Fibroblast of pulmonary artery (primary cell): ENCODE measurements at places on chromosomes 4 and X.

DNA sequence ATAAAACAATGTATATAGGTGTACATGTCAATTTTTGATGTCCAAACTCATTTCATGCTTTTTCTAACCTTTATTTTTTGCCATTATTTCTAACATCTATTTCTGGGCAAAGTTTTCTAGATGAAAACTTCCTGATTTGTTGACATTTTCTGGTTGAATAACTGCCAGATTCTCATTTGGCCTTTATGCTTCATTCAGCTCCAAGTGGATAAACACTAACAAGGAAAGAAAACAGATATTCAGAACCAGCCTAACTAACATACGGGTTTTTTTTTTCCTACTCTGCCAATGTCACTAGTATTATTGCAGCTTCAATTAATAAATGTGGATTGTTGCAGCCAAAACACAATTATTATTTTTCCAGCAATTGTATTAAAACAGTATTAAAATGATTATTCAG, 50.9 kb upstream of the RAP1GDS1 start:
- no peak for DNase-seq

GRCh38 chr4:84915396-84915780, 51.1 kb downstream of the WDFY3 start:
- DNase-seq, result peak; percentile 21

- no peak for DNase-seq
Observed at GRCh38 chr4:25000639-25001038, 30.1 kb downstream of the LGI2 start.

- DNase-seq, result peak; percentile 26
Observed at GRCh38 chr4:109026588-109026987, 263.7 kb upstream of the ETNPPL start.

- DNase-seq, result peak; percentile 61
Observed at GRCh38 chrX:103817502-103817901, 14.6 kb downstream of the RAB9B start.

DNA sequence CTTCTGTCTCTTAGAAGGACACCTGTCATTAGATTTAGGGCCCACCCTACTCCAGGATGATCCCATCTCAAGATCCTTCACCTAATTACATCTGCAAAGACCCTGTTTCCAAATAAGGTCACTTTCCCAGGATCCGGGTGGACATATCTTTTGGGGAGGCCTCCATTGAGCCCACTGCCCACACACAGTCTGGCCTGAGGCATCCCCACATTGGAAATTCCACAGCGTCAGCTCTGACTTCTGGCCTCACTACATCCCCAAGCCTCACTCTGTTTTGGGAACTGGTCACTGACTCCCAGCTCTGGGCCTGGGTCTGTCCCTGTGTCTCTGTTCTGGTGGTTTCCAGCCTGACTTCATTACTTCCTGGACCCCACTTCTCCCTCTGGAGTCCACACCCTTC, 285.5 kb downstream of the CRLF2 start:
- no peak for DNase-seq

DNA sequence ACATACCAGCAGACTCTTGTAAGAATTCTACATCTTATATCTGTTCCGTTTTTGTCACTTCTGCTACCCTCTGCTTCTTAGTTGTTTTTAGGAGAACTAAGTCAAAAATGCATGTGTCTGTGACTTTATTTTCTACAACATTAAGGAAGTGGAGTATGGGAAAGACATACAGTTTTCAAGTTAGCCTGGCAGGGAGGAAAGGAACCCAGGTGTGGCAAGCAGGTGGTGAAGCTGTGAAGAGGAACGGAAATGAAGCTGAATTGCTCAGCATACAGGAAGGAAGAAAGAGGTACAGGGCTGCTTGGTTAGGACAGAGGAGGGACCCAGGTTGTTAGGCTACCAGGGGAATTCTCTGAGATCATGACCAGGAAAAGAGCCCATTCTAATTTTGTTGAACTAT, 9.4 kb downstream of the GPRIN3 start:
- no peak for DNase-seq

- no peak for DNase-seq
Observed at GRCh38 chr4:164484551-164484950, 269.4 kb upstream of the SMIM31 start.

- no peak for DNase-seq
Observed at GRCh38 chr4:40038977-40039376, 17.7 kb upstream of the N4BP2 start.

DNA sequence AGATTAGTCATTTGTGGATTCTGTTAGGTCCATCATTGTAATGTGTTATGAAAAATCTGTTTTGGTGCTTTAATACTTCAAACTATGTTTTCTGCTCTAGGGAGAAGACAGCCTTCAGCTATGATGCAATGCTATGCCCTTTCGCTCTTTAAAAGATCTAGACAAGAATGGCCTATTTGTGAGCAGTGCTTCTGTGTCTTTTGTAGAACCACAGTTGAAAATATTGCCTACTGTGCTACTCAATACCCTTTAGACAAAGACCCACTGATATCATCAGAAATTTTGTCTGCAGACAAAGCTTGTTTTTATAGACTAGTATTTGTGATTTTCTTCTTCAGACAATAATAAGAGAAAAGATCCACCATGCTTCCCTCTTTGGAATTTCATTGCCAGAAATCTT, 44.6 kb upstream of the SLITRK2 start:
- no peak for DNase-seq

DNA sequence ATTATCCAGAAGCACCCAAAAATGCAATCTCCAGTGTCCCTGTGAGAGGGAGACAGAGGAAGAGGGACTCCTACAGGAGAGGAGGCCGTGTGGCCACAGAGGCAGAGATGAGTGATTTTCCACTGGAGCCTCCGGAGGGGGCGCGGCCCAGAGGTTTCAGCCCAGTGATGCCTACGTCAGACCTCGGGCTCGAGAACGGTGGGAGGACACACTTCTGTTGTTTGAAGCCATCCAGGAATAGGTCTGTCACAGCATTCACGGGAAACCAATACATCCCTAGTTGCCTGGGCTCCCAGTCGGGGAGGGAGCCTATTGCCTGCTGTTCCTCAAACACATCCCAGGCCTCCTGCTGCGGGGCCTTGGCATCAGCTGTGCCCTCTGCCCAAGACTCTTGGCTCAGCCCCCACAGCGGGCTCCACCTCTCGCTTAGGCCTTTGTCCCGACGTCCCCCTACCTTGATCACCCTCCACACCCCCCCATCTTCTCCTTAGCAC, 39.2 kb upstream of the HMX1 start:
- DNase-seq, result no peak

DNA sequence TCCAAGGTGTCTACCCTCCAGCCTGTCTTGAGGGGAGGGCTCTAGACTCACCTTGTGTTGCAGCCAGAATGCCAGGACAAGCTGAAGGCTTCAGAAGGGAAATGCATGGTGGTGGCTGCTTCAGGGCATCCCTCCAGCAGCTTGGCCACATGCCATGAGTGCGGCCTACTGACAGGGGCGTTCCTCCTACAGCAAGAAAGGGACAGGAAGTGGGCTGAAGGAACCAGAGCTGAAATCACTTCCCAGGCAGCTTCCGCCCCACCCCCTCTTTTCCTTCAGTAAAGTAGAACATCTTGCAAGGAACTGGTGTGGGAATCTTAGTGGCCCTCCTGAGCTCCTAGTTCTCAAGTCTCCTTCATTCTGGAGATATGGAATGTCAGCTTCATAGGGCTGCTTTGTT, 167.5 kb upstream of the DGKK start:
- peak; percentile 49 for DNase-seq
